ENCODE measurements at places on chromosomes 5 and 9.
A peak's percentile ranks its signal among the peaks of the same experiment; 100 is the strongest.

DNA sequence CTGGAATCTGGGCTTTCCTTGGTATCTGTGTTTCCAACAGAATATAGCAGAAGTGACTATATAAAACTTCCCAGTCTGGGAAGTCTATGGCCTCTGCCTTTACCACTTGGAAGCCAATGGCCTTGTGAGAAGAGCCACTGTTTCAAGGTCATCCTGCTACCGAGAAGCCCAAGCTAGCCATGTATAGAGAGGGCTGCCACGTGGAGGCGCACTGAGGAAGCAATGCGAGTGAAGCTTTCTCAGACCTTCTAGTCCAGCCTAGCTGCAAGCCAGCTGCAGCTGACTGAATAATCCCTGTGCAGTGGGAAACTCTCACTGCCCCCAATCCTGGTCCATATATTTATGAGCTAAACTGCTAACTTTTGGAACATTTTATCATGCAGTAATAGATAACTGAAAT, 661.8 kb upstream of the RIOK2 start:
- DNase-seq, result no peak

DNA sequence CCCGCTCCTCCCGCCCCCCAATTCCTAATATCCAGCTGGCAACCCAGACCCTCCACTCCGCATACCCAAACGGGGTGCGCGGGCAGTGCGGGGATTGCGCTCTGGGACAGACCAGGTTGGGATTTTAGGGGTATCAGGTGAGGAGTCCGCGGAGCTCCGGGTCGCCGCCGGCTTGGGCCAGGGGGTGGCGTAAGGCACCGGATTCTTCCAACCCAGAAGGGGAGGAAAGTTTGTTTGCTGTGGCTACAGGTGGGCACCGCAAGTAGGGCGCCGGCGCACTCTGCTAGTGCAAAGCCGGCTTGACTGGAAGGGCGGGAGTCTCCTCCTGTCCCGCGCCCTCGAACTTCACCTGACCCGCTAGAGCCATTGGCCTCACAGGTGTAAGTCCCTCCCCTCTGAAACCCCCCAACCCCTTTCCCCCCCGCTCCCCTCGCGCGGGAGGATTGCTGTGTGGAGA, 709 bp downstream of the IQGAP2 start:
- DNase-seq, result no peak

DNA sequence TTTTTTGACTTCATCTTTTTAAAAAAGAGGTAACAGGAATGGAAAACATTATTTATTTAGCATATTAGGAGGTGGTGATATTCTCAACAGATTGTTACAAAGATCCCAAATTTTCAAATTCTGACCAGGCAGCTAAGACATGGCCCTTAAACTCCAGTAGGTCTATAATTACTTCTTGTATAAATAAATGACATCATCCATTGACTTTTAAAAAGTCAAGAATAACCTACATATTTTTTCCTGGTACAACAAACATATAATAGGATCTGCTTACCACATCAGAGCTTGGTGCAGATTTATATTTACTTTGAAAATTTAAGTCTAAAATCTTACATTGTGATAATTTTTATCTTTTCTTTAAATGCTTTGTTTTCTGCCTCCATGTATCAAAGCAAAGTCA, 92.2 kb upstream of the TRPM3 start:
- no peak for DNase-seq

DNA sequence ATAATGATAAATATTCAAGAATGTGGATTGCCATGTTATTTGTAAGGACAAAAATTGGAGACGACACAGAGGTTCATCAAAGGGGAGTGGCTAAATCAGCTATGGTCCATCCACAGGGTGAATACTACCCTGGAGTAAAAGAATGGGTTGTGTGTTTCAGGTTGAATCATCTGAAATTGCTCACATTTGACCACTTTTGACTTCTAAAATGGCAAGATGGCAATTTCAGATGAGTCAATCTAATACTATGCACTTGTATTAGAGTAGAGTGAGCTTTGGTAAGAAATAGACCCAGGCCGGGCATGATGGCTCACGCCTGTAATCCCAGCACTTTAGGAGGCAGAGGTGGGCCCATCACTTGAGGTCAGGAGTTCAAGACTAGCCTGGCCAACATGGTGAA, 131.8 kb downstream of the GAPVD1 start:
- no peak for DNase-seq

DNA sequence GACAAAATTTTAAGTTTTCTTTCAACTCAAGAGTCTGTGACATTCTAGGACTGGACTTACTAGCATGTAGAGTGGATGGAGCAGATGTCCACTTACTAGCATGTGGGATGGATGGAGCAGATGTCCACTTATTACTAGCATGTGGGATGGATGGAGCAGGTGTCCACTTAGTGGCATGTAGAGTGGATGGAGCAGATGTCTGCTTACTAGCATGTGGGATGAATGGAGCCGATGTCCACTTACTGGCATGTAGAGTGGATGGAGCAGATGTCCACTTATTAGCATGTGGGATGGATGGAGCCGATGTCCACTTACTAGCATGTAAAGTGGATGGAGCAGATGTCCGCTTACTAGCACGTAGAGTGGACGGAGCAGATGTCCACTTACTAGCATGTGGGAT, 2.4 kb downstream of the SLC36A1 start:
- DNase-seq, result no peak

- DNase-seq, result no peak
These were observed 243.0 kb upstream of the PTGER4 start for GRCh38 chr5:40436535-40437237.

GRCh38 chr5:129361441-129362025, 98.6 kb upstream of the ADAMTS19 start:
- DNase-seq, result no peak

GRCh38 chr5:40278881-40279280, 400.8 kb upstream of the PTGER4 start:
- no peak for DNase-seq

GRCh38 chr9:6054280-6055099, 39.1 kb upstream of the RANBP6 start:
- DNase-seq, result peak; percentile 49

GRCh38 chr5:151661968-151662732, 24.6 kb downstream of the SPARC start:
- DNase-seq, result no peak

- DNase-seq, result no peak
These were observed 22.6 kb downstream of the STK10 start for GRCh38 chr5:172165465-172165864.

- peak; percentile 16 for DNase-seq
These were observed 306.3 kb upstream of the KCNN2 start for GRCh38 chr5:114055318-114056184.

DNA sequence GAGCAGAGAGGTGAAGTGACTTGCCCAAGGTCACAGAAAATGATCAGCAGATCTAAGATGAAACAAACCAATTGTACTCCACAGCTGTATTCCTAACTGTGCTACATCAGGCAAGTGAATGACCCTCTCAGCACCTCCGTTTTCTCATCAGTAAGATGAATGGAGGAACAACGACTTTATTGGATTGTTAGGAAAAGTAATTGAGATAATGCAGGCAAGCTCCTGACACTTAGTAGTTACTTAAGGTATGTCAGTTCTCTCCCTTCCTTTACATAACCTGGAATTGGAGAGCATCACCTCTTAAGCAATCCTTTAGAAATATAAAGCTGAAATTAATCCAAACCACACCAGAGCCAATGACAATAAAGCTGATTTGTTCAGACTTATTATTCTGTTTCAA, 451.2 kb upstream of the CD180 start:
- DNase-seq, result no peak

DNA sequence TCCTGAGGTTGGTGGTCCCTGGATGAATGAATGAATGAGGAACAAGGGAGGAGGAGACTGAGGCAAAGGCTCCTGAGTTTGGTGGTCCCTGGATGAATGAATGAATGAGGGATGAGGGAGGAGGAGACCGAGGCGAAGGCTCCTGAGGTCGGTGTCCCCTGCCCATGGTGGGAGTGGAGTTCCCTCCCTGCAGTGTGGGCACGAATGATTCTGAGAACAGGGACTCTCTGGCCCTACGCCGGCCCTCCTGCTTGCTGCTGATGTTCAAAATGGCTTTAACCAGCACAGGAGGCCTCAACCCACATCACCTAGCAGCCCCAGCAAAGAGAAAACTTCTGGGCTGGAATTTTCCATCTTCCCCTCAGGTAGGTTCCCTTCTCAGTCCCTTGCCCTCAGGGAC, 377.8 kb downstream of the IRX2 start:
- no peak for DNase-seq

- DNase-seq, result peak; percentile 14
These were observed 133.2 kb downstream of the MTX3 start for GRCh38 chr5:79857714-79858409.

GRCh38 chr5:149439899-149440542, 60.9 kb upstream of the IL17B start:
- DNase-seq, result no peak

Measured in nucleus accumbens (tissue), 56 donors.